ENCODE measurements at places on chromosomes 4 and X.
A peak's percentile ranks its signal among the peaks of the same experiment; 100 is the strongest.

DNA sequence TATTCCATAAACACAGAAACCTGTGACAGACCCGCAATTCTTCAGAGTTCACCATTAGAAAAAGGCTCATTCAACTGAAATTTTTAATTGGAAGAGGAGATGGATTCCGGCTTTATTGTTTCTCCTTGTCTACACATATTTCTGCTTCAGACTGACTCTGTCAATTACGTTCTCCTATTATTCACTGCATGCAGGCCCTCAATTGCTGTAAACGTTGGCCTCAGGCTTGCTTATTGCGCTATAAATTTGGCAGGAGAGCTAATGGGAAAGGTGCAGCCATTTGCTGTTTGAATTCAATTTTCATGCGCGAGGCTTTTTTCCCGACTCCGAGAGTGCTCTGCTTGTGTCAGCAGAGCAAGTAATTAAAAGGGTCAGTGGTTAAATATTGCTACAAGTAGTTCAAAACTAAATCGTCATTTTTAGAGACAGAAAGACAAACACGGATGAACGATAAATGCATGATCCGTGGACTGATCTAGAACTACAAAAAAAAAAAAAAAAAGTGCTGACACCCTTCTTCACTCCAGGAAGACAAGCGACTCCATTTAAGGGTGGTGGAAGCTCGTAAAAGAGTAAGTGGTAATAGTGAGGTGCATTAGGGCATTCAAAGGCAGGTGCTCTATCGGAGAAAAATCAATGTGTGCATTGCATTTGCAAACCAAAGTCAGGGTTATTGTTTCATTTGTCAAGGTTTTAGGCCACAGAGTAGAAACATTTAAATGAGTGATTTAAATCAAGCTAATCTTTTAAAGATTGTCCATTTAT, 841.6 kb upstream of the FRG1 start:
- DNase-seq: no peak

- peak; percentile 21 for DNase-seq
Observed at GRCh38 chrX:10360116-10360515, 203.3 kb downstream of the CLCN4 start.

- peak; percentile 23 for DNase-seq
Observed at GRCh38 chr4:92304121-92304520, 355 bp downstream of the GRID2 start.

GRCh38 chr4:153151535-153152455, 52.4 kb upstream of the TRIM2 start:
- DNase-seq: peak; percentile 79

DNA sequence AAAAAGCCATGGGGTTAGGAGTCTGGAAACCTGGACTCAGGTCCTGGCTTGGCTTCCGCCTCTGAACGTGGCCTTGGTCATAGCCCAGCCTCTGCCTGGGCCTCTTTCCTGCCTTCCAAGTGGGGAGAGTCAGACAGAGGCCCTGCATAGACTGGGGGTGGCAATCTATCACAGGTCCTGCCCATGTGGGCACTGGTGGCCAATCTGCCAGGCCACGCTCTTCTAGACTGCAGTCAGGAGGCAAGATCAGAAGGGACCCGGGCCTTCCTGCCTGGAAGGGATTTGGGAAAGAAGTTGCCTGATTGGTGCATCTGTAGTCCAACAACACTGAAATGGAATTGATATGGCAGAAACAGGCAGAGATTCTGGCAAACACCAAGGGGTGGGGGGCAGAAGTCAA, 46.1 kb downstream of the CNGA2 start:
- no peak for DNase-seq

DNA sequence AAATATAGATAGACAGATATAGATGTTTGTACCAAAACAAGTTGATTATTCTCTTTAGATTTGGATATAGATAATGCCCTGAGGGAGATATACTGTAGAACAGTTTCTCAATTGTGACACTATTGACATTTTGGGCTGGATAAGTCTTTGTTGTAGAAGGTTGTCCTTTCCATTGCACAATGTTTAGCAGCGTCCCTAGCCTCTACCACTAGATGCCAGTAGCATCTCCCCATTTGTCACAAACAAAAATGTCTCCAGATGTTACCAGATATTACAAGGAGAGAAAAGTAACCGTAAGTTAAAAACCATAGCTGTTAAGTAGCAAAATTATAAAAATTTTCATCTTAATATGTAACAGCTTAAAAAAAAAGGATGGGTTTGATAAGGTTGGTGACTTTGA, 2595.3 kb downstream of the ARAP2 start:
- DNase-seq: no peak

DNA sequence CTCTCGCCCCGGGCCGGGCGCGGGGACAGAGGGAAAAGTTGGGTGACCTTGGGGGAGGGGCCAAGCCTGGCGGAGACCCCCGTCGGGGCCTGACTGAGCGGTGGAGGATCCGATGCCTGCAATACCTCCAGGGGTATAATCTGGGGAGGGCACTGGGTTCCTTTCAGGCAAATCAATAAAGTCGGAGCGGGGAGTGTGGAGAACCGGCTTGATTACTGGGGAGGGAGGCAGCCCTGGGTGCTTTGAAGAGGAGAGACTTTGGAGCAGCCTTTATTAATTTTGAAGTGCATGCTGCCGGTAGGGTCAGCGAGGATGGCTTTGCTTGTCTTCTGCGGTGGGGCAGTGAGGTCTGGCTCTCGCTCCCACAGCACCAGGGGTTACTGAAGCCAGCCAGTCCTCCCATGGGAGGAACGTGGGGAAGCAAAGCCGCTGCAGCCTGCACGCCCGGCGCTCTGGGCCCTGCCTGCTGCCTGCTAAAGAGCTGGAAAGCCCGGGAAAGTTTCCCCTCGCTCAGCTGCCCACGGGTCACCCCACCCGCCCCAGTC, 403 bp upstream of the LGI2 start:
- peak; percentile 67 for DNase-seq

GRCh38 chr4:98338761-98339438, 77.7 kb downstream of the RAP1GDS1 start:
- no peak for DNase-seq

- DNase-seq: no peak
Observed at GRCh38 chrX:8139716-8140115, 31.4 kb downstream of the VCX2 start.

DNA sequence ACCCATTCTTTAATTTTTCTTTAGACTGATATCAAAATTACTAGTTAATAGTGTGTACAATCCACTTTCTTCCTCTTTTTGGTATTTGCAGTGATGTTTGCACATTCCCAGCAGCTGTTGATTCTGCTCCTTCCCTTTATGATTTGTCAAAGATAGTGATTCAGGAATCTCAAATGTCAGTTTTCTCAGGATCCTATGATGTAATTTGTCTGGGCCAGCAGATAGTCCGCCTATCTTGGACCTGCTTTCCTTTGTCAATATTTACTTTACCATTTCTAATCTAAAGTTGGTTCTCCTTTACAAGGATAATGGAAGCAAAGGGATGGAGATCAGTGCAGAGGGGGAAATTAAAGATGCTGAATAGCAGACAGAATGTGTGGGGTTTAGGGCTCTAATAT, 122.1 kb downstream of the REELD1 start:
- no peak for DNase-seq

DNA sequence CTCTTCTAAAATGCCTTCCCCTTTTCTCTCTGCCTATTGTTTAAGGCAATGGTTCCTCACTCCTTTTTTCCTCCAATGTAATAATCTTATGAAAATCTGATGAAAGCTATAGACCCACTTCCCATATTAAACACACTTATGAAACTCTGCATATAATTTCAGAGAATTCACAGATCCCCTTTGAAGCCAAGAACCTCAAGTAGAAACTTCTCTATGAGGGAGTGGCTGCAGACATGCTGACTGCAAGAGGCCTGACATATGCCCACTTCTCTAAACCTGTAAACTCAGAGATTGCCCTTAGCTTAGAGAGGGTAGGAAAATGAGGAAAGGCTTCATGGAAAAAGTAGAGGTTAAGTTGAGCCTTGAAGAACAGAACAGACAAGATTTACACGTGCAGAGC, 37.6 kb downstream of the TAB3 start:
- DNase-seq: no peak

GRCh38 chr4:119477412-119478053, 151.1 kb downstream of the PDE5A start:
- DNase-seq: no peak

DNA sequence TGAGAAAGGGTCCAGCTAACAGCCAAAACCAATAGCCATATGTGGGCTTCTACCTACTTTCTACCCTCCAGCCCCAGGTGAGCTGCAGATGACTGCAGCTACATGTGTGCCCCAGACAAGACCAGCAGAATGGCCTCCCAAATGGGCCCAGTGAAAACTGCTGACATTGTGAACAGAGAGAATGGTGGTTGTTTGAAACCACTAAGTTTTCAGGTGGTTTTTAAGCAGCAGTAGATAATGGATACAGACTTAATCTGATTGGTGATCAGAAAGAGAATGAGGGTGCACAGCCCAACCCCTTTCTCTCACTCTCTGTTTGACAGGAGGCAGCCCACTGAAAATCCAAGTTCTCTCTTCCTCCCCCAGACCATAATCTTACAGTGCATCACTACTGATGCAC, 42.5 kb upstream of the BBS12 start:
- no peak for DNase-seq

GRCh38 chrX:154457491-154458115, 478 bp upstream of the PLXNA3 start:
- DNase-seq: peak; percentile 43

GRCh38 chr4:127967141-127967775, 2.1 kb downstream of the ABHD18 start:
- no peak for DNase-seq

DNA sequence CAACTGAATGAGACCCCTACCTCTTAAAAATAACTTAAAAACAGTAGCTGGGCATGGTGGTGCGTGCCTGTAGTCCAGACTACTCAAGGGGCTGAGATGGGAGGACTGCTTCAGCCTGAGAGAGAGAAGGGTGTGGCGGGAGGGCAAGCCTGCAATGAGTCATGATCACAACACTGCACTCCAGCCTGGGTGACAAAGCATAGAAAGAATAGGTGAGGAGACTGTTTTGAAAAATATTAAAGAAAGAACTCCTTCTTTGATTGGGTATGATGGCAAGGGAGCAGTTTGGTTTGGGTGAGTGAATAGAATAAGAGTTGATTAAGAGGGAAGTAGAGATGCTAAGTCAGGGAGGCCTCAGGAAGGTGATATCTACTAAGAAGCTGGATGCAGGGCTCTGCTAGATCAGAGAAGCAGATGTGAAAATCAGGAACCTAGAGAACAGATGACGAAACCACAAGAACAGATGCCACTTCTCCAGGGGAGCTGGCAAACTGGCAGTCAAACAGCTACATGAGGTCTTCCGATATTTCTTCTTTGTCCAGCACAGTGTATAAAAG, 318.6 kb downstream of the OPHN1 start:
- no peak for DNase-seq

DNA sequence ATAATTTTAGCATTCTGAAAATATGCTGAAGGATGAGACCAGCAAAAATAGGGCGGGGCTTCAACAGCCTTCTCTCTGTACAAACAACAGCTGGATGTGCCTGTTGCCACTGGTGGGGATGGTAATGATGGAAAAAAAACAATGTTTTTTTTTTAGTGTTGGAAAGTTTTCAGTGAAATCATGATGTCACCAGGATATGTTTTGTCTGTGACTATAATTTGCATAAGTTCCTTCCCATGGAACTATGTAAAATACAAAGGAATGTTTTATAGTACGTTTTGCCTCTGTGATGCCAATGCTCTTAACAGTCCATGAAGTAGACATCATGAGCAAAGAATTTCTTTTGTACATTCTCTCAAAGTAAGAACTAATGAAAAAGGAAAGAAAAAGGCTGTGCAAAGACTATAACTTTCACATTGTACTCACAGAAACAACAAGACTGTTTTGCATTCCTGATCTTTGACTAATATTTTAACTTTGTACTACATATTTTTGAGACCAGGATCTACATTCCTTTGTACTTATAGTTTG, 589.7 kb downstream of the SPRY1 start:
- DNase-seq: no peak

Data from glutamatergic neuron (in vitro differentiated cells).